ENCODE measurements at places on chromosomes 11 and 22. TPM values are rescaled to one million over a fixed set of nuclear protein-coding genes. Genes with fewer than 3 reads are reported as not detected.

The OR4D5 gene
- total RNA-seq = not detected

The LMNTD2 gene
- total RNA-seq = 2.9 TPM

The MAML2 gene
- total RNA-seq = 3.3 TPM

The OR52M1 gene
- total RNA-seq = not detected

The ASRGL1 gene
- 10.4 TPM for total RNA-seq

All from A549 treated with AZD2906 at 1 μM for 4 hours (cell line).